ENCODE measurements at places on chromosomes 13 and 19. TPM values are rescaled to one million over a fixed set of nuclear protein-coding genes. Genes with fewer than 3 reads are reported as not detected.

The AXL gene
- total RNA-seq: 0.44 TPM

- DNase-seq: peak; percentile 83
- H3K27ac ChIP-seq: no peak overlapping the region
- peak overlapping the region; percentile 69 for H3K4me3 ChIP-seq
Observed at GRCh38 chr19:16247353-16248182, 49.9 kb downstream of the AP1M1 start.

The TCF3 gene
- 46.9 TPM for total RNA-seq

The MYH14 gene
- not detected for total RNA-seq

DNA sequence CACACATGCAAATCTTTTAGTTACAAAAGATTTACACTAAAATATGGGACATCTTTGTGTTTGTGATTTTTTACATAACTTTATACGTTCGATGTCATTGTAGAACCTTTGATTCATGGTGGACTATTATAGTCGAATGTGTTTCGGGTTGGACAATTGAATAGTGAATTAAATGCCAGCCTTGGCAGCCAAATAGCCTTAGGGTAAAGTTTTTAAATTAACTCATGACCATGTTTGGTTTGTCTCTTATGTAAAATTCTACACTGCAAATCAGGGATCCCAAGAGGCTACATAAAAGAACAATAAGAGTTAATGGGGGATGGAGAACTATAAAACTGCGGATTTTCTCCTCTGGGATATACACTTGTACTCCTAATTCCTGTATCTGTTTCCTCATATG, 1735.6 kb upstream of the SPRY2 start:
- H3K27ac ChIP-seq: no peak overlapping the region
- no peaks in the 10 kb centered on the region for H3K36me3 ChIP-seq
- H3K4me3 ChIP-seq: no peak overlapping the region

- peaks cover 40% of the 10 kb centered on the region for H3K27me3 ChIP-seq
- DNase-seq: no peak
Observed at GRCh38 chr19:15788594-15789270, 1.3 kb downstream of the OR10H5 start.
